HepG2 (cell line): ENCODE measurements at places on chromosomes 6 and 20. TPM values are rescaled to one million over a fixed set of nuclear protein-coding genes. Genes with fewer than 3 reads are reported as not detected.

Gene ULBP1
- polyA plus RNA-seq: 0.08 and 0.09 TPM in 2 replicates

Gene FNDC1
- polyA plus RNA-seq: not detected in 2 replicates

Gene NFS1
- polyA plus RNA-seq: 61.8 and 65.9 TPM in 2 replicates

Gene NMBR
- polyA plus RNA-seq: not detected in 2 replicates

Gene SLC22A7
- 5.3 and 12.3 TPM in 2 replicates for polyA plus RNA-seq

Gene COQ3
- polyA plus RNA-seq: 4.8 and 5.3 TPM in 2 replicates

Gene TOP1
- 9.9 and 10.2 TPM in 2 replicates for polyA plus RNA-seq
